ENCODE measurements at places on chromosomes 16 and 17.

GRCh38 chr16:31440516-31441184 is 1.9 kb downstream of the ZNF843 start:
- peak; percentile 22 for DNase-seq
- H3K4me1 ChIP-seq: no peaks in the 10 kb centered on the region
- H3K27ac ChIP-seq: no peak overlapping the region
- H3K4me3 ChIP-seq: no peak overlapping the region

- H3K27ac ChIP-seq: no peak overlapping the region
- H3K4me1 ChIP-seq: no peaks in the 10 kb centered on the region
- no peaks in the 10 kb centered on the region for H3K36me3 ChIP-seq
- H3K4me3 ChIP-seq: no peak overlapping the region
- H3K27me3 ChIP-seq: no peaks in the 10 kb centered on the region
- no peak for DNase-seq
Measured at GRCh38 chr17:58305626-58306025, 23.0 kb downstream of the TSPOAP1 start.

- H3K4me1 ChIP-seq: peaks cover 23% of the 10 kb centered on the region
- H3K36me3 ChIP-seq: no peaks in the 10 kb centered on the region
- no peak for DNase-seq
- no peaks in the 10 kb centered on the region for H3K27me3 ChIP-seq
- H3K27ac ChIP-seq: no peak overlapping the region
Measured at GRCh38 chr16:86768999-86769398, 190.7 kb downstream of the FOXL1 start.

DNA sequence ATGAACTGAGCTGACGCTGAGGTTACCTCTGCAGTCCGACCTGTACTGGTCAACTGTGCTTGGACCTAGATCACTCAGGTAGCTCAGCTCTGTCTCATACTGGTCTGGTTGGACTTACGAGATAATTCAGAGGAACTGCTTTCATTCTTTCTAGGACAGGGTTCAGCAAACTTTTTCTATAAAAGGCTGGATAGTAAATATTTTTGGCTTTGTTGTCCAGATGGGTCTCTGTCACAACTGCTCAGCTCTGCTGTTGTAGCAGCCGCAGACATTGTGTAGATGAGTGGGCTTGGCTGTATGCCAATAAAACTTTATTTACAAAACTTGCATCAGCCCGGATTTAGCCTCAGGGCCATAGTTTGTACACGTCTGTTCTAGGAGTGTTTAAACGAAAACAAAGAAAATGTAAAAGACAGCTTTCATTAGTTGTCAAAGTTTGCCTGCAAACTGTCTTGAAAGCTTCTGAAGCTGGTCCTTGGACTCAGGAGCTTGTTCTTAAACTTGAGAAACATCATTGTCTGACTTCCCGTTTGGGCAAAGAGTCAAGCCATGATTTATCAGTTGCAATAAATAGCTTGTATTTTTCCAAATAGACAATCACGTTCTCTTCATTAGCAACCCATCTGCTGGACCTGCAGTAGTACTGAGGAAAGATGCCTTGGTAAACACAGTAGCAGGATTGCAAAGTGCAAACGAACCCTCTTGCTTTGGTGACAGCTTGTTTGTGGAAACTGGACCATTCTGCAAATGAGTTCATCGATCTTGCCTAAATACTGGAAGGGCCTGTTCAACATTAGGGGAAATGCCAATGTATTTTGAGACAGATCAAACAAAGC is 253.4 kb downstream of the SNX29 start:
- no peak overlapping the region for H3K4me3 ChIP-seq
- no peaks in the 10 kb centered on the region for H3K36me3 ChIP-seq
- H3K4me1 ChIP-seq: peaks cover 48% of the 10 kb centered on the region

- H3K4me1 ChIP-seq: peaks cover 48% of the 10 kb centered on the region
- H3K27ac ChIP-seq: peak overlapping the region; percentile 91
- peak overlapping the region; percentile 89 for H3K4me3 ChIP-seq
- H3K27me3 ChIP-seq: no peaks in the 10 kb centered on the region
- DNase-seq: peak; percentile 83
Measured at GRCh38 chr17:60390186-60390585, 1.7 kb downstream of the USP32 start.

GRCh38 chr17:7582396-7583252 is 1.0 kb upstream of the MPDU1 start:
- peaks cover 47% of the 10 kb centered on the region for H3K4me1 ChIP-seq
- no peak for DNase-seq
- H3K4me3 ChIP-seq: peak overlapping the region; percentile 80
- H3K36me3 ChIP-seq: peaks cover 10% of the 10 kb centered on the region
- no peaks in the 10 kb centered on the region for H3K27me3 ChIP-seq

GRCh38 chr16:68744744-68745280 is 7.7 kb downstream of the CDH1 start:
- no peak overlapping the region for H3K27ac ChIP-seq
- H3K4me3 ChIP-seq: no peak overlapping the region
- H3K36me3 ChIP-seq: no peaks in the 10 kb centered on the region

DNA sequence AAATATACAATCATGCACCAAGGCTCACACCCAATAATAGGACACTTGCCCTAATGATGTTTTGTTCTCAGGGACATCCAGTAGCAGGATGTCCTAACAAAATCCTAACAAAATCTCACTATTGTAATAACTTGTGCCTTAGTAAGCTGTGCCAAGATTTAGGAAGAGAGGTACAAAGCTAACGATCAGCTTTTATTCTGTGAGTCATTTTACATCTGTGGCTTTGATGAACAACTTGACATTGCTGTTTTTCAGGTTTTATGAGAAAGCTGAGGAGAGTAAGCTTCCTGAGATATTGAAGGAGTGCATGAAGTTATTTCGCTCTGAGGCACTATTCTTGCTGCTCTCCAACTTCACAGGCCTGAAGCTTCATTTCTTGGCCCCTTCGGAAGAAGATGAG is 18.9 kb downstream of the OGFOD1 start:
- no peak overlapping the region for H3K4me3 ChIP-seq
- H3K27me3 ChIP-seq: no peaks in the 10 kb centered on the region
- H3K27ac ChIP-seq: no peak overlapping the region
- DNase-seq: no peak

DNA sequence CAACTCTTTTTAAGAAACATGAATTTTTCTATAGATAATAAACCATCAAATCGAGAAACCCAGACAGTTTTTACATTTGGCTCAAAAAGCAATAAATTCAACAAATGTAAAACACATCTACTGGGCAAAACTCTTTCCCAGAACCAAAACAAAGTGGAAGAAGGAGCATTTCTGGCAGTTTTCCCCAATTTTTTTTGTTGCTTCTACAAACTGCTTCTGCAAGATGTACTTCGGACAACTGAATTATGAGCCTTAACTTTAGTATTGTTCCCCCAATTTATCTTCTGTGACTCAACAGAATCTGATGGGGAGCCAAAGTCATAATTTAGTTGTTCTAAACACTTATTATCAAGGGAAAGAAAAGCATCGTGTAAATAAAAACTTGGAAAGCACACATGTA is 1047.2 kb downstream of the CDH11 start:
- H3K4me1 ChIP-seq: no peaks in the 10 kb centered on the region
- H3K27me3 ChIP-seq: no peaks in the 10 kb centered on the region
- no peak overlapping the region for H3K27ac ChIP-seq

GRCh38 chr17:51805185-51805584 is 353.3 kb downstream of the CA10 start:
- H3K27ac ChIP-seq: no peak overlapping the region
- no peaks in the 10 kb centered on the region for H3K36me3 ChIP-seq
- H3K4me1 ChIP-seq: no peaks in the 10 kb centered on the region
- H3K4me3 ChIP-seq: no peak overlapping the region
- no peaks in the 10 kb centered on the region for H3K27me3 ChIP-seq

- H3K27ac ChIP-seq: no peak overlapping the region
- DNase-seq: no peak
- no peaks in the 10 kb centered on the region for H3K36me3 ChIP-seq
- no peak overlapping the region for H3K4me3 ChIP-seq
- no peaks in the 10 kb centered on the region for H3K27me3 ChIP-seq
Measured at GRCh38 chr16:86573215-86573614, 5.1 kb upstream of the FOXL1 start.

DNA sequence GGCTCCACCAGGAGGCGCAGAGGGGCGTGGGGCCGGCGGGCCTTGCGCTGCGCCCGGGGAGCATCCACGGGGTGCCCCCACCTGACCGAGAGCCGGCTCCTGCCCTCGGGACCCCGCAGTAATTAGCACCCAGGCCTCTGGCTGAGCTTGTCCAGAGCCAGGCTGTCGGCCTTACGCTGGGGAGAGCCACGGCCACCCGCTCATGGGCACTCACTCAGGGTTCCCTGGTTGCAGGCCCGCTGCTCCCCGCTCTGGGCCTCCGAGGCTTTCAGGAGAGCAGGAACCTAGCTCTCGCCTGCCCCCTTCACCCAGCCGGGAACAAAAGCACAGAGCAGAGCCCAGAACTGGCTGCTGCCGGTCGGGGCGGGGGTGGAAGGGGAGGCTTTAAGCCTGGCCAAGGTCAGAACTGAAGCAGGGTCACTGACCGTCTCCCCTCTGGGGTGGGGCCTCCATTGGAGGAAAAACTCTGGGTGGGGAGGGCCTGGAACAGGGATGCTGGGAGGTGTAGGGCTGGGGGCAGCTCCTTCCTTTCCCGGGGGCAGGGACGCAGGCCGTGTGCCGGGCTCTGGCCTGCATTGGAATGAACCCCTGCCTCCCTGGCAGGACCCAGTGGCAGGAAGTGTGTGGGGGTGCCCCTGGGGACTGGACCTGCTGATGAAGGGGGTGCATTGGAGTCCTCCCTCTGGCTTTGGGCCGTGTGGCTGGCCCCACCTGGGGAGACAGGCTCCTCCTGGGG is 12.3 kb downstream of the GLIS2 start:
- no peaks in the 10 kb centered on the region for H3K36me3 ChIP-seq
- H3K27ac ChIP-seq: peak overlapping the region; percentile 27
- H3K4me1 ChIP-seq: peaks cover 8% of the 10 kb centered on the region
- H3K4me3 ChIP-seq: peak overlapping the region; percentile 72

DNA sequence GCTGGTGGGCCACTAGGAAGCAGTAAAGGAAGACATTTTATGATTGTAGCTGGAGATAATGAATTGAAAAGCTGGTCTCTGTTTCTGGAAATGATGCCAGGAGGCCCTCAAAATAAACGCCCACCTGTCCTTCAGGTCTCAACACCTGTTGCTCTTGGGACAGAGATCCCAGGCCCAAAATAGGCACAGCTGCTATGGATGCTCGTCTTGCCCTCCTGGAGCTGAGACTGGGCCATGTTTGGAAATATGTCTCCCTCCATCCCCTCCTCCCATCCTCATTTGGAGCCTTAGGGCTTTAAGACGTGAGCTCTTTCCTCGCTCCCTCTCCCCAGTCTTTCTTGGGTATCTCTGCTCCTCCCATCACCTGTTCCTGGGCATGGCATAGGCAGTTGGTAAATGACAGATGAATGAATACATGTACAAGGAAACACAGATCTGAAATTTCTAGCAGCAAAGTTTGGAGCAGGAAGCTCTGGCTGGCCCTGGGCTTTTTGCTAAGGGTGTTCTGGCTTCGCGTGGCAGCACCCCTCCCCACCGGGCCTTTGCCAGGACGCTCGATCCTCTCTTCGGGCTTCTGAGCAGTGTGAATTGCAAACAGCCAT is 33.3 kb downstream of the MYH3 start:
- H3K4me3 ChIP-seq: no peak overlapping the region
- no peaks in the 10 kb centered on the region for H3K36me3 ChIP-seq
- H3K27me3 ChIP-seq: no peaks in the 10 kb centered on the region
- H3K27ac ChIP-seq: no peak overlapping the region
- no peak for DNase-seq

DNA sequence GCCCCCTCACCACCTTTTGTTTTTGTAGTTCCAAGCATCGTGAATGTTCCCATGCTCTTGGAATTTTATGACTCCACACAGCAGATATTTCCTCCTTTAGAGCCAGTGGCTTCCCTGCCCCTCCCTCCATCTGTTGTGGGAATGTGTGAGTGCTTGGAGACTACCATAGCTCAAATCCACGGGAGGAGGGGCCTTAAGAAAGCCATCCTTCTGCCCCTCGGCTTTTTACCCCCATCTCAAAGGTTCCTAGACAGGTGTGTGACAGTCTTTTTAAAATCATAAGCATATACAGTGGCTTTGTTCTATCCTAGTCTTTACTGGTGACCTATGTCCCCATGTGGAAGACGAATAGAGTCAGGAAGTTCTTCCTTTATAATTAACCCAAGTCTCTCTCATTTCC is 47.2 kb downstream of the YPEL2 start:
- H3K27ac ChIP-seq: peak overlapping the region; percentile 65
- H3K36me3 ChIP-seq: no peaks in the 10 kb centered on the region
- peaks cover 57% of the 10 kb centered on the region for H3K4me1 ChIP-seq
- DNase-seq: peak; percentile 82
